ENCODE measurements at places on chromosomes 7 and 10.

DNA sequence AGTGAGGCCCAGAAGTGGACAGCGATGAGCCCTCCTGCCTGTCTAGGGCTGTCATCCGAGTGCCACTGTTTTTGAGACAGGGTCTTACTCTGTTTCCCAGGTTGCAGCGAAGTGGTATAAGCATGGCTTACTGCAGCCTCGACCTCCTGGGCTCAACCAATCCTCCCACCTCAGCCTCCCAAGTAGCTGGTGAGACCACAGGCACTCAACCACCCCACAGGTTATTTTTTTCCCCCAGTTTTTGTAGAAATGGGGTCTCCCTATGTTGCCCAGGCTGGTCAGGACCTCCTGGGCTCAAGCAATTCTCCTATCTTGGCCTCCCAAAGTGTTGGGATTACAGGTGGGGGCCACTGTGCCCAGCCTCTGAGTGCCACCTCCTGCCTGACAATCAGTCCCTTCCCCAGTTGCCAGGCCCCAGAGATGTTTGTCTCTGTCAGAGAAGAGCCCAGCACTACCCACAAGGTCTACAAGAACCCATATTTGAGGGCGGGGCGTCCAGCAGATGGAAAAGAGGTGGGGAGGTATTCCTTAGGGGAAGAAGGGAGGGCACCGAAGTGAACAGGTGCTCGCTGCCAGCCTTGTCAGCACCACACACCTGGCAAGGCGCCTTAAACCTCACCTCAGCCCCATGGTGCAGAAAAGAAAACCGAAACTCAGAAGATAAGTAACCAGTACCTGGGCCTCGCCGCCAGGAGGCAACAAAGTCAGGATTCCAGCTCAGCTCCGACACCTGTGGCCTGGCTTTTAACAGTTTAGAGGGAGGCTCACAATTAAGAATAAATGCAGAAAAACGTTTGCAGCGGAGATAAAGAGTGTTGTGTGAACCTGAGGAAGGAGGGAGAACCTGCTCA is 77.4 kb upstream of the ANLN start:
- no peak for DNase-seq

- DNase-seq: peak; percentile 52
Measured at GRCh38 chr10:71285180-71285545, 33.9 kb upstream of the SLC29A3 start.

DNA sequence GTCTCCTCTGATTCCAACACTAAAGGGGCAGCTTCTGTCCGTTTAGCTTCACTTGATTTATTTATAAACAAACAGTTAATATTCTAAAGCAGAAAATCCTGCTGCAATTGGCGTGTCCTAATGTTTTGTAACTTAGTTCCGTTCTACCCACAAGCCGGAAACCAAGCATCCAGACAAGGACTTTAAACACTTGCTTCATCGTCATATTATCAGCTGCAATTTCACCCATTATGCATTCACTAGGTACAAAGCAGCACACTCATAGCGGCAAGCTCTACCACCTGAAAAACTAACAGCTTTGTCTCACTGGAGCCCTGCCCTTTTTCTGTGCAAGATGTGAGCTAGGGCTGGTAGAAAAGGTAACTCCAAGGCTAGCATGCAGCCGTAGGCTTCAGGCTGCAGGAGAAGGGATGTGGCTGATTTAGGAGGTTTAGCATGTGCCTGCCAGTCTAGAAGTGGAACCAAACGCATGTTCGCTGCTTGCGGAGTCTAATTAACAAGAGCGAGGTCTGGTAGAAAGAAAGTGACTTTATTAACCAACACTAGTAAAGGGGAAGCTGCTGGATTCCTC is 43.7 kb upstream of the BPGM start:
- DNase-seq: no peak

DNA sequence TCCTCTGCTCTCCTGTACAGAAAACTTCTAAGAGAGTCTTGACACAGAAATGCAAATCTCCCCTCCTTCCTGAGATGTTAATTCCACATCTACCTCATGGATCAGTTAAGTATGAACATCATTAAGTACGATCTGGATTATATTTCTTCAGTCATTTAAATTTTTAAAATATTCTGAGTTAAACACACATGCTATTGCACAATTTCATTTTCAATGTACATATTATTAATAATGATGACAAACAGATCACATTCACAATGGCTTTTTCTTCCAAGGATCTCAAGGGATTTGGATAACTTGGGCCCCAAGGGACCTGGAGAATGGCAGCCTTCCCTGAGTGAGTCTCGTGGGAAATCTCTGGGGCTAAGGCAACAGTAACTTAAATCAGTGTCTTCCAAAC is 16.2 kb downstream of the BEND7 start:
- no peak for DNase-seq

DNA sequence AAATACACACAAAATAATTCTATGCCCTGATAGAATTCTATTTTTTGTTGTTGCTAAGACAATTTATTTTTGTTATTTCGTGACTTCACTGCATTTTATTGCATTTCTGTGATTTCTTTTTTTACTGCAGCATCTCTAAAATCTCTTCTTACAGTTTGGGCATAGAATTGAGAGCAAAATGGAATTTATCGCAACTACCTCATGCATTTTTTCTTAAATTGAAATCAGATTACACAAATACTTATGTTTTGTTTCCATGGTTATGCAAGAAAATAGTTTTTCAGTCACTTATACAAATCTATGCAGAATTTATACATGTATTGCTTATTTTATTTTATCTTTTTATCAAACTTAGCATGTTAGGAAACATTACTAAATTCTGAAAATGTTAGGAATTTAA is 781.8 kb upstream of the LRRTM3 start:
- DNase-seq: no peak

DNA sequence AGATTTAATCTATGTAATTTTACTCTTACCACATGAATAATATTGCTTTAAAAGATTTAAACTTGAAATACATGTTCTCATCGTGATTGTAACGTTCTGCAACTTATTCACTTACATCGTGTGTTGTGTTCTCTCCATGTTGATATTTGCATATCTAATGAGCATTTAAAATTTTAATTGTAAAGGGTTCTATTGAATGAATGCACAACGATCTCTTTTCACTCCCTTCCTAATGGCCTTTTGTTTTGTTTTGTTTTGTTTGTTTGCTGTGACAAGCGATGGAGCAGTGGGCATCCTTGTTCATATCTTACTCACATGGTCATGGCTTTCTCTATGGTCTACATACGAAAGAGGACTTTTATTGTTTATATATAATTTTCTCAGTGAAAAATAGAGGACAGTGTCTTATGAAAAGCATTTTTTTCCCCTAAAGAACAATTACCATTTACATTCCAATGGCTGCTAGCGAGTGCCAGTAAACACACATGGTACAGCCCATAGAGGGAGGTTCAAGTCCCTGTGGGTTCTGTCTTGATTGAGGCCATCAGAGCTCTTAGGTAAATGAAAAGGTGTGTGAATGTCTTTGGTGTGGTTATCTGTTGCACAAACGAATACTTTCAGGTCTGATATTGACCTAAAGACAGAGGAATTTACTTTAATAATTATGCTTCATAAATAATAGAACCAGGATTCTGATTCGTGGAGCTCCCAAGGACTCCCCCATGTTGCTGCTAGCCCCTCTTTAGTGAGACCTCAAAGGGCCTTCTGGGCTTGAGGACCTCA is 32.4 kb downstream of the BTBD16 start:
- no peak for DNase-seq

GRCh38 chr7:154886591-154886990 is 116.3 kb downstream of the PAXIP1 start:
- DNase-seq: no peak

DNA sequence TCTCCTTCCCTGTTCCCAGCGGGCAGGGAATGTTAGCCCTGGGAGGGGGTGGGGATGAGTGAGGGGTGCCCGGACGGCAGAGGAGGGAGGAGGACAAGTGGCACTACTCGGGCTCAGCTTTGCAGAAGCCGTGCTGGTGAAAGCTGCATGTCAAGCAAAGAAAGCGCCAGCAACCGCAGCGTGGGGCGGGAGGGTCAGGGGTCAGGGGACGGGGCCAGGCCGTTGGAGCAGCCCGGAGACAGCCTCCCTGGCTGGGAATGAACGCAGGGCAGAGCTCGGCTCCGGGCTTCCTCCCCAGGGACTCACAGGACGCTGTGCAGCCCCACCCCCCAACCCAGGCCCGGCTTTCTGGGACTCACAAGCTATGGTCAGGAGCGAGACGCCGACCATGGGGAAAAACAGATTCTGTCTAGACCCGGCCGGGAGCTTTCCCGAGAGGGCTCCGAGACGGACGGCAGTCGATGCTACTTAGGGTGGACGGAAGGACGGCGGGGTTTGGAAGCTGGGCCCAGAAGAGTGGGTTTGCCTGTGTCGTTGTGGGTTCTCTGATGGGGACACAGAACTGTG is 113.4 kb downstream of the VIPR2 start:
- DNase-seq: peak; percentile 14

DNA sequence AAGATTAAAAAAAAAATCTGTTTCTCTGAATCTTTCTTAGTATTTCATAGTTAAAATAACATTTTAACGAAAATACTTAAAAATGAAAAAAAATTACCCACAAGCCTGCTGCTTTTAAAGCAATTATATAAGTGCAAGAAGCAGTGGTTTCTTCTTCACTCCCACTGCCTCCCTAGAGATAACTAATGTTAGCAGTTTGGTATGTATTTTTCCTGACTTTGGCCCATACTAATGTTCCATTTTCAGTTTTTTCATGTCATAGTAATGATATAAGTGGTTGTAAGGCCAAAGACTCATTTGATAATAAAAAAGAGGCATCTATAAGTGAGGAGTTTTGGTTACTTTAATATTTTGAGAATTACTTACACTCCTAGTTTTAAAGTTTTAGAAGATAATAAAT is 24.3 kb upstream of the LAMB1 start:
- no peak for DNase-seq

- DNase-seq: no peak
Measured at GRCh38 chr7:22402250-22402649, 45.3 kb upstream of the RAPGEF5 start.

DNA sequence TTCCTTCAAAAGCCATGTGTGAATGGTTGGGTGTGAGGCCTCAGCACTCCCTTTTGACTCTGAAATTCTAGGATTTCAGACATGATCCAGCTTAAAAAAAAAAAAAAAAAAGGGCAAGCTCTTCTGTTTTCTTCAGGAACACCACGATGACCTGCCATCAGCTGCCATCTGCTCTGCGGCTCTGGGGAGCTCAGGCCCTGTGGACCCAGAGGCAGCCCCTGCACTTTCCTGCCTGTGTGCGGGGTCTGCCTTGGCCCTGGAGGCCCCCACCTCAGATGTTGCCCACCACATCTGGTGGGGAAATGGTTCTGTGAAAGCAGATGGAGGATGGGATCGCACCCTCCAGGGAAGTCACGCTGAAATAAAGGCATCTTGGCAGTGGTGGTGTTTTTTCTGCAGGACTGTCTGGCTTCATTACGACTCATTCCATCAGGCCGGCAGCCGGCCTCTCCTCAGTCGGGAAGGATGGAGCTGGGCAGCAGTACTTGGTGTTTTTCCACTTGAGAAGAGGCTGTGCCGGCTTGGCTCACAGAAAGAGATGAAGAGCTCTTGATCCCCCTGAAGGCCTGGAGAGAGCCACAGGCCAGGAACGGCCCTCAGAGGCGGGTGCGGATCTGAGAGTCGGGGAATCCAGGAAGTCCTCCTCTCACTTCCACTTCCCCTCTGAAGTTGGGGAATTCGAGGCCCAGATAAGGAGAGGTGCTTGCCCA is 66.1 kb upstream of the AQP1 start:
- DNase-seq: no peak

GRCh38 chr7:47502240-47502877 is 79.6 kb downstream of the TNS3 start:
- no peak for DNase-seq

- no peak for DNase-seq
Measured at GRCh38 chr7:29405891-29406290, 157.7 kb upstream of the PRR15 start.

GRCh38 chr10:63313066-63313717 is 152.6 kb downstream of the JMJD1C start:
- no peak for DNase-seq

DNA sequence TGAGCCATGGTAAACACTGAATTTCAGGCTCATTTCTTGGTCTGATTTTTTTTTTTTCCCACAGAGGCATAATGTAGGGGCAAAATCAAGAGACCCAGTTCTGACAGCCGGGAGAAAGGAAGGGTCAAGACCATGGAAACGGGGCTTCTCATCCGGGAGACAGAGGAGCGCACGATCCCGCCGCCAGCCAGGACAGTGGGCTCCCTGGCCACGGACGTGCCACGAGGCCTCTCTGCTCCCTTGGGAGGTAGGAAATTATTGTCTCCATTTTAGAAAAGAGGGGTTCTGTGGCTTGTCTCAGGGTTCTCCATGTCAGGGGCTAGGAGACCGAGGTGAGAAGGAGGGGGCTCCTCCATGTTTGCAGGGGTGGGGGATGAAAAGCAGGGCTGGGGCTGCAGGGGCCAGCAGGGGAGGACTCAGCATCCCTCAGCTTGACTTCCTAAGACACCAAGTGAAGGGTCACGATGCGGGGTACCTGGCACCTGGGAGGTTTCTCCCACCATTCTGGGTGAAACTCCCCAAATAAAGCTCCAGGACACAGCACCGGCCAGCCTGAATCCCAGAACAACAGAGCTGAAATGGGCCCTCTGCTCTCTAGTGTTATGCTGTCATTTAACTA is 37.6 kb downstream of the PPIF start:
- no peak for DNase-seq

DNA sequence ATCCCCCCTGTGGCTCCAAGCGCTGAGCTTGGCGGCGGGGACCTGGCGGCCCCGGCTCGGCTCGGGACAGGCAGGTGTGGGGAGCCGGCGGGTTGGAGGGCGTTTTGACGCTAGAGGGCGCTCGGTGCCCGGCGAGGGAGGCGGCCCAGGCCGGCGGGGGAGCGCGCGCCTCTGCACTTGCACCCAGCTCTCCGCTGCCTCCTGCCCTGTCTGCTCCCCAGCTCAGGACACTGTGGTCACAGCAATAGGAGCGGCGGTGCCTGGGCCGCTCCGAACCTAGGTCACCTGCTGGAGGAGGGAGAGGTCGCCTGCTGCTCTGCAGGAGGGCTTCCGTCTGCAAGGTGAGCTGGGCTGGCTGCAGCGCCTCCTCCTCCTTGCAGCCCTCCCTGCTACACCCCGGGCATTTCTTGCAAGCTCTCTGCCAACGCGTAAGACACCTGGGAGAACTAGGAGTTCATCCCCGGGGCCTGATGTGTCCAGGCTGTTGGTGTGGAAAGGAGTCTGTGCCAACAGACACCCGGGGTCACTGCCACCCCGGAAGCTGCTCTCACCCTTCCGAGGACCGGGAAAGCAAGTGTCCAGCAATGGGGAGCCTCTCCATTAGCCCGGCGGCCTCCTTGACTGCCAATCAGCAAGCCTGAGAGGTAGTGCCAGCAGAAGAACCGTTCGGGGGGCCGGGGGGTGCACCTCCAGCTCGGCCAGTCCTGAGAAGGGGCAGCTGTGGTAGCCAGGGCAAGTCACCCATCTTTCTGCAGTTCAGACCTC is 620.4 kb downstream of the GALNT17 start:
- DNase-seq: peak; percentile 21

GRCh38 chr10:119917777-119918176 is 25.2 kb downstream of the SEC23IP start:
- DNase-seq: no peak

DNA sequence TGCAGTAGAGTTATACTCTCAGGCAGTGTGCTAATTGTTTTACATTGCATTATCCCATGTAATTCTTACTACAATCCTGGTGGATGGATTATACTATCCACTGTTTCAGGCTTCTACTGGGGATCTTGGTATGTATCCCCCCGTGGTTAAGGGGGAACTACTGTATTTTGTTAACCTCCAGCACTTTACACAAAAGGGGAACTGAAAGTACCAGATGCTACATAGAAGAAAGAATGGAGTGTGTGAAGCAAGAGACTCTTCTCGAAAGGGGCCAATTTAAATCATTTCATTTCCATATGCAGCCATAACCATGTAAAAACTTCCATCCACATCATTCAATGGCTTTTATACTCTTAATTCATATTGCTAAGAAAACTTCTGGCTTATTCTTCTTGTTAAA is 69.4 kb downstream of the C1GALT1 start:
- DNase-seq: no peak

- no peak for DNase-seq
Measured at GRCh38 chr10:113178771-113179170, 228.7 kb downstream of the TCF7L2 start.
